ENCODE measurements at places on chromosomes 16 and 17. TPM values are rescaled to one million over a fixed set of nuclear protein-coding genes. Genes with fewer than 3 reads are reported as not detected.

GRCh38 chr16:48862087-48862532 is 252.1 kb upstream of the N4BP1 start:
- no peak for DNase-seq

DNA sequence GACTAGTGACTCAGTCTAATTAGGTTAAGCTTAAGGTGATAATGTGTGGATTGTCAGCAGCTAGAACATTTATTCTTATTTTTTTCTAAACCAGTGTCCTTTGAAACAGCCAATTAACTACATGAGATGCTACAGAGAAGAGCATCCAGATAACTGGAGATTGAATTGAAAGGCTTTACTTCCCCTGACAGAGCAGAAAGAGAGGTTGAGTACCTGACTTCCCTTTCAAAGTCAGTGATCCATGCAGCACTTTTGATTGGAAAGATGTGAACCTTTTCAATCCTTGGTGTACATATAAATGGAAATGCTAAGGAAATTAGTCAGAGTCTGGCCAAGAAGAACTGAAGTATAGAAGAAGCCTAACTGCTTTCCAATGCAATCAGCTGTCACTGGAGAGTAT is 653.8 kb downstream of the CDH8 start:
- DNase-seq, result no peak

DNA sequence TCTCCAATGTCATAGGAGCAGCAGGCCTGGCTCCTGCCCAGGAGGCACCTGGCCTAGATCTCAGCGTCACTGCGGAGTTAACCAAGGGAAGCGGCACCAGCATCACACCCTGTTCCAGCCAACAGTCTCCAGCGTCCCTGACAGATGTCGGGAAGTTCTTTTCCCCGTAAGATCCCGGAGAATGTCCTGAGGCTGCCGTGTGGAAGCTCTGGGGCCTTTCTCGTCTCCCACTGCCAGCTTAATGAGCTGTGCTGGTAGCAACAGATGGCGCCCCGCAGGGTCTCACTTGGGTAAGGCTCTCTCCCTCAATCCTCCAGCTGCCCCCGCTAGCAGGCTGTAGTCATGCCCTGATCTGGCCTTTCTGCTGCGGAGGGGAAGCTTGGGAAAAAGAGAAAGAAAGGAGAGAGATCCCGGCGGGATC is 57.5 kb downstream of the MARCHF10 start:
- DNase-seq, result no peak

Gene PRSS33
- not detected for total RNA-seq

Gene CHST6
- total RNA-seq, result 2.4 TPM

DNA sequence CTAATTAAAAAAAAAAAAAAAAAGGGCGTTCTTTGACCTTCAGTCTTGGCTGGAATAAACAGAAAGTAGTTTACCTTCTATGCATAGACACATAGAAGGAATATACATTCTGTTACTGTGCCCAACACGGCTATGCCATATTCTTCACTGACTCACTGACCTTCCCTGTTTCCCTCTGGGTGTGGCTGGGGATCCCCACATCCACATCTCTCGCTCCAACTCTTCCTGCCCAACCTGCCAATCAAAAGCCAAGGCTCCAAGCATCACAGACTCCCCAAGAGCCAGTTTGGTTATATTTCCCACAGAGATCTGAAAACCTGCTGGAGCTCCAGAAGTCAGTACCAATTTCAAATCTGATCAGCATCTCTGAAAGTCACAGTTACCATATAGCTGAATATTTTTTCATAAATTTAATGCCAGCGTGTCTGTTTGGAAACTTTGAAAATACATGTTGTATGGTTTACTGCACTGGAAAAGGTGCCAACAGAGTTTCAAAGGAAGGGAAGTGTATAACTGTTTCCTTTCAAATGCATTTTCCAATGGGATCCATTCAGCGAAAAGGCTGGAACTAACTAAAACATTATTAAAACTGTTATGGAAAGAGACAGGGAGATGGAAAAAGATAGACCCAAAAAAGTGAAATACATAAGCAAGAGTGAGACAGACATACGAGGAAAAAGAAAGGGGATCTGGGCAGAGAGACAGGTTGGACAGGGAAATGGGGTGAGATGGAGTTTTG is 91.8 kb downstream of the SMG6 start:
- no peak for DNase-seq

DNA sequence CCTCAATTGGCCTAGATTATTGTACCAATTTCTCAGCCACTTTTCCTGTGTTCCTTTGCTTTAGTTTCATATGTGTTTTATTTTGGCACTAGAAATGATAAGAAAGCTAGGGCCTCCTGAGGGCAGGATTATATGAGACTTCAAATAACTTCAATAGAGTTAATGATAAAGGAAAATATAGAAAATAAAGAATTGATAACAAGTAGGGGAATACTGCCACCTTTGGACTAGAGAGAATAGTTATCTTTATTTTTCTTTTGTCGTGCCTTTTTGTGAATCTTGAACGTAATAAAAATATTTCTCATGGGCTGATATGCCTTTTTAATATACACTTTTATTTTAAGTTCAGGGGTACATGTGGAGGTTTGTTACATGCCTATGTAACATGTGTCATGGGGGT is 29.3 kb upstream of the RBL2 start:
- no peak for DNase-seq

Data from aorta (tissue), 5 donors.